ENCODE measurements at places on chromosomes 3 and 15.

- DNase-seq = no peak
These were observed 35.1 kb downstream of the CTDSPL start for GRCh38 chr3:37896827-37897226.

- no peak for DNase-seq
These were observed 25.0 kb downstream of the DNAH1 start for GRCh38 chr3:52341123-52341522.

DNA sequence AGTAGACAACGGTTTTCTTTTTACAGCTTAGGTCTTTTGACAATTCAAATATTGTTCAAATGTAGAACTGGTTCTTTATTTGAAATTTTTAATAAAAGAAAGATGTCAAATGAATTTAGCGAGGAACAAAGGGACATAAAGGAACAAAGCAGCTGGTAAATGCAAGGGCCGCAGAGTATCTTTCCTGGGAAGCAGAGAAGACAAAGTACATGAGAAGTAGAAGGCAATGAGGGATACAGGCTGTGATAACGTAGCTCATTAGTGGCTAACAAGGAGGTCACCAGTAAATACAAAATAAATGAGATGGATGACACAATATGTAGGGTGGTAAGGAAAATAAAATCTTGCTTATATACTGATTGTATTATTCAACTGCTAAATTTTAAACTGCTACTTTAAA is 762.8 kb downstream of the VGLL3 start:
- DNase-seq = no peak

GRCh38 chr15:51079226-51079625 is 15.5 kb downstream of the TNFAIP8L3 start:
- no peak for DNase-seq

- no peak for DNase-seq
These were observed 245.5 kb downstream of the TBL1XR1 start for GRCh38 chr3:176951586-176952292.

- DNase-seq = no peak
These were observed 105.6 kb downstream of the MEIS2 start for GRCh38 chr15:36994790-36995189.

DNA sequence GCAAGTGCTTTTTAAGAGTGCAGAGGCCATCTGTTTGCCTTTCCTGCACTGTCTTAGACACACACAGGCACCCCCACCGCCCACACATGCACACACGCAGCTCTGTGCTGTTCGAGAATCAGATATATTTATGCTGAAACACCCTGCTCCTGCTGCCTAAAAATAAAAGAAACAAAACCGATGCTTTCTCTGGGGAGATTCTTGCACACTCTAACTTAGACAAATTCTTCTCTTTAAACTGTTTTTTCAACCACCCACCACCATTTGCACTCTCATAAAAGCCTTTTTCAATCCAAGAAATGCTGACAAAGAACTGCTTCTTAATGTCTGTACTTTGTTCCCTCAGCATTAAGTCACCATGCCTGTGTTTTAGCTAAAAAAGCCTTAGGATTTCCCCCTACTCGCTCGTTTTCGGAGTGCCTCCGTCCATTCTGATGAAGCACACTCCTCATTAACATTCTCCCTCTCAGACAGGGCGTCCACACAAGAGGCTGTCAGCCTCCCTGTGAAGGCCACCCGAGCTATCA is 26.2 kb downstream of the SLC12A8 start:
- DNase-seq = no peak

- no peak for DNase-seq
These were observed 305.0 kb upstream of the C2CD4B start for GRCh38 chr15:62469874-62470688.

GRCh38 chr3:101966226-101966625 is 116.9 kb downstream of the NFKBIZ start:
- no peak for DNase-seq

- DNase-seq = no peak
These were observed 93.2 kb downstream of the PLCH1 start for GRCh38 chr3:155651489-155652218.

DNA sequence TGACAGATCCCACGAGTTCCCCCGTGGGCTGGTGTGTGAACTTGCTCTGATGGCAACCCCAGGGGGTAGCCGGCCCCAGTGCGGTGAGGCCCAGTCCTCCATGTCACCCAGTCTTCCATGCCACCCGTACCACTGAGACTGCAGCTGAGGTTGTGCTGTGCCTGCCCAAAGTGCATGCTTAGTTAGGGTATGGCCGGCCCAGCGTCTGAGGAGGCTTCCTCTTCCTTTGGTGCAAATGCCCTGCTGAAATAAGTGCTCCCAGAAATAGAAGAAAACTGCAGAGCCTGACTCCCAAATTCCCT is 31.5 kb downstream of the MGLL start:
- DNase-seq = no peak

GRCh38 chr3:13379201-13379830 is 40.8 kb downstream of the NUP210 start:
- no peak for DNase-seq

DNA sequence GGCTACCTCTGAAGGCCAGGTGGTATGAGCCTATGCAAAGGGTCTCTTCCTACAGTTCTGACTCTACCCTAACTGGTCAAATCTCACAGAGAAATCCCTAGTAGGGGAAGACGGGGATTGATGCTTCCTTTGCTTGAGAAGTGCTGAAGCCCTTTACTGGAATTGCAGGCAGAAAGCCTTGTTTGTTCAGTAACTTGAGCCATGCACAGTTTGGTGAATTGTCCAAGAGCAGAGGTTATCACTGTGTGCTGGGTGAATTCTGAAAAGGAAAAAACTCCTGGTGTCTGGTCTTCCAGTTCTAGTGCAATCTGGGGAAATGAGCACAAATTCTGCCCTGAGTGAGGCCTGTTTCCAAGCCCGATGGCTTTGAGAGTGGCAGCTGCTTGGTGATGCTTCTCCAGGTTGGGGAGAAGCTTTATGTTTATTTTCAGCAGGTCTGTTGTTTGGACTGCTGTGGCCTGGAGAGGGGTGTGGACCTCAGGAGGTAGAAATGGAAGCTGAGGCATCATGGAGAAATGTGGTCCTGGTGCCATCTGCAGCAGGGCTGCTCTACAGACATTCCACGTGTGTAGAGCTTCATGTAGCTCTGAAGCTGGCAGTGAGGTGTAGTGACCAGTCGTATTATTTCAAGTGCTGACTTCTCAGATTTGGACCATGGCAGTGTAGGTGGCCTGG is 60.9 kb downstream of the ARNT2 start:
- DNase-seq = no peak

- DNase-seq = no peak
These were observed 102.3 kb downstream of the PIK3CB start for GRCh38 chr3:138732456-138732855.

GRCh38 chr3:148178503-148178902 is 519.2 kb upstream of the AGTR1 start:
- DNase-seq = no peak

GRCh38 chr3:178246004-178246403 is 290.2 kb upstream of the KCNMB2 start:
- no peak for DNase-seq

GRCh38 chr3:141486496-141486745 is 406 bp upstream of the RASA2 start:
- peak; percentile 56 for DNase-seq

GRCh38 chr3:193795062-193795690 is 202.2 kb downstream of the OPA1 start:
- DNase-seq = no peak

DNA sequence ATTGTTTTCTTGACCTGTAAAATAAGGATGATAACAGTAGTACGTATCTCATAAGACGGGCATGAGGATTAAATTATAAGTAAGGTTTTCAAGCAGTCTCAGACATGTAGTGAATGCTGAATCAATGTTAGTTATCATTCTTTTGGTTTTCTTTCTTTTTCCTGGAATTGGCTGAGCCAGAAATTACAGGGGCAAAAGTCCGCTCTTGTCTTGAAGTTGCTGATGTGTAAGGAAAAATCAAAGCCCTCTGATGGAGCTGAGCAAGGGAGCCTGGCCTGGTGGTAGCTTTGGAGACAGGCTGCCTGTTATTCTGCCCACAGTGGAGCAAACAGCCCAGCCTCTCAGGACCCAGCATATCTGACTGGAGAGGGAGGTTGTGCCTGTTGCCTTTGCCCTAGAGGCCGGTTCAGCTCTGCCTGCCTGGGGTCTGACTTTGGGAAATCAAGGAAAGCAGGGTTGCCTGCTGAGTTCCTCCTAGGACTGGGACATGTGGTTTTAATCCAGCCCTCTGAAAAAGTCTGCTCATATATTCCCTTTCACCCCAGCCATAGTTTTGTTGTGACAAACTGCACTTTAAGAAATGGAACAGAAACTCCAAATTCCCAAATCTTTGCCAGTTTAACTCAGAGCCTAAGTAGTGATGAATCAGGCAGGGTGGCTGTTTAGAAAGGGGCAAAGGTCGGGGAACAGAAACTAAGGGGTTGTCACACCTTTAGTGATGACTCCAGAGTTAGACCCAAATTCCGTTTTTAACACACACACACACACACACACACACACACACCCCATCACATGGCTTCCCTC is 40.1 kb downstream of the GASK1A start:
- DNase-seq = no peak

DNA sequence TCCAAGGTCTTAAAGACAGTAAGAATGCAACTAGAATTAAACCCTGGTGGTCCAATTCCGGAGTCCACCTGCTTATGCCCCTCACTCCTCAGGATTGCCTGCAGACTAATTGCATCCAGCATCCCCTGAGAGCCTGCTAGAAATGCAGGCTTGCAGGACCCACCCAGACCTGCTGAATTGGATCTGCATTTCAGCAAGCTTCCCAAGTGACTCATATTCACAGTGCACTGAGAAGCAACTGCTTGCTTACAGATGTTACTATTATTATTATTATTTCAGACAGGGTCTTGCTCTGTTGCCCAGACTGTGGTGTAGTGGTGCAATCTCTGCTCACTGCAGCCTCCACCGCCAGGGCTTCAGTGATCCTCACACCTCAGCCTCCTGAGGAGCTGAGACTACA is 83.5 kb upstream of the VGLL4 start:
- no peak for DNase-seq

GRCh38 chr3:149519912-149520311 is 45.4 kb downstream of the TM4SF4 start:
- DNase-seq = no peak

GRCh38 chr15:92502930-92503857 is 109.5 kb downstream of the ST8SIA2 start:
- DNase-seq = no peak

DNA sequence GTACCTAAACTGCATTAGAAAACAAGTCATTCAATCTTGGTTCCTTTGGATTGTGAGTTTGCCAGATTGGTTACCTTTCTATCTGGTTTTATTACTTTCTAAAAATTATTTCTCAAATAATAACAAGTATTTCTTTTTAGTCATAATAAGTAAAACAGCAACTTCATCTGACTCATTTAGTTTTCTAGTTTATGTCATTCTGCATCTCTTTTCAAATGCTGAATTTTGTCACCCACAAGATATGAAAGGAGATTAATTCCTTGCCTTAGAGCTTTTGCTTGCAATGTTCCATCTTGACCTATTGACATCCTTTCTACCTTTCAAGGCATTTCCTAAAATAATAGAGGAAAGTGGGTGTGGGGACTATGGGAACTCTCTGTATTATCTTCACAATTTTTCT is 253.6 kb upstream of the PEX5L start:
- DNase-seq = no peak

GRCh38 chr3:157914882-157915281 is 191.3 kb downstream of the SHOX2 start:
- DNase-seq = peak; percentile 12

DNA sequence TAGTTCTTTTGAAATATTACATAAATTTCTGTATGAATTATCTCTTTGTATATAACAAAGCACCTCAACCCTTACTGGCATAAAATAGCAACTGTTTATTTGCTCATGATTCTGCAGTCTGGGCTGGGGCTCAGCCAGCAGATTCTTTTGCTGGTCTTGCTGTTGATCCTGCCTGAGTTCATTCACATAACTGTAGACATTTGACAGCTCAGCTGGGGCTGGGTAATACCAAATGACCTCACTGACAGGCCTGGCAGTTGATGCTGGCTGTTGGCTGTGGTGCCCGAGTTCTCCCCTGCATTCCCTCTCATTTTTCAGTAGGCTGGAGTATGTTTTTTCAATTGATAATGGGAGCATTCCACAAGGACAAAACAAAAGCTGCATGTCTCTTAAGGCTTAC is 449.9 kb upstream of the GOLIM4 start:
- no peak for DNase-seq

- DNase-seq = no peak
These were observed 10.8 kb downstream of the CMTM8 start for GRCh38 chr3:32249184-32249782.

GRCh38 chr3:14894085-14894484 is 53.3 kb upstream of the NR2C2 start:
- no peak for DNase-seq

- DNase-seq = no peak
These were observed 207.9 kb upstream of the TBL1XR1 start for GRCh38 chr3:177405191-177405672.

- no peak for DNase-seq
These were observed 73.7 kb downstream of the PRTG start for GRCh38 chr15:55669270-55669669.

DNA sequence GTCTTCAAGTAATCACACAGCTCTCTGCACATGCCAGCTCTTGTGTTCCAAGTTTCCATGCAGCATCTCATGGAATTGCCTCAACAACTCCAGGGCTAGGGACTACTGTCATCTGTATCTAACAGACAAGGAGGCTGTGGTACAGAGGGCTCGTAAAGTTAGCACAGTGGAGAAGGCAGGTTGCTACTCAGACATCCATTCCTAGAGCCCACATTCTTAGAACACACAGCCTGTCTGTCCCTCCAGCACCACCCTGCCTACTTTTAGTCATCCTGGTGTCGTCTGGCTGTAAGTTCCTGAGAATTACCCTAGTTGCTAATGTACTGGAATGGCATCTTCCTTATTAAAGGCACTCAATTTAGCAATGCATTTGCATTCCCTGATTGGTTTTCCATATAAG is 862.5 kb downstream of the FHIT start:
- no peak for DNase-seq

GRCh38 chr3:61053781-61054496 is 197.3 kb downstream of the FHIT start:
- DNase-seq = no peak

DNA sequence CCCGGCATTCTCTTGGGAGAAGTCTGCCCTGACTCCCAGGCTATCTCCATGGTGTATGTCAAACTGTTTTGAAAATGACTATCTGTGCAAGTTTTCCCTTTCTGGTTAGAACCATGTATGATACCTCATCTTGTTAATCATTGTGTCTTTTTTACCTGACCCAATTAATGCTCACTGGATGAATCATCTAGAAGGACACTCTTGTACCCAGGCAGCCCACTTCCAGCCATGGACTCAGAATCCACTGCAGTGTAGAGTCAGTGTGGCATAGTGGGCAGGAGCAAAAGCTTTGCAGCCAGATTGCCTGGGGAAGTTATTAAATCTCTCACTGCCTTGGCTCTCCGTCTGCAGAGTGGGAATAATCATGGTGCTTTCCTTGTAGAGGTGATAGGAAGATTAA is 1.2 kb downstream of the FAM3D start:
- DNase-seq = no peak

GRCh38 chr3:34213478-34213877 is 415.0 kb downstream of the PDCD6IP start:
- no peak for DNase-seq

- DNase-seq = no peak
These were observed 19.5 kb downstream of the SLC4A7 start for GRCh38 chr3:27464646-27465045.

Data from iPS DF 19.7 (cell line).